Eye (tissue), 1 donor: ENCODE measurements at places on chromosomes 6 and 20.

DNA sequence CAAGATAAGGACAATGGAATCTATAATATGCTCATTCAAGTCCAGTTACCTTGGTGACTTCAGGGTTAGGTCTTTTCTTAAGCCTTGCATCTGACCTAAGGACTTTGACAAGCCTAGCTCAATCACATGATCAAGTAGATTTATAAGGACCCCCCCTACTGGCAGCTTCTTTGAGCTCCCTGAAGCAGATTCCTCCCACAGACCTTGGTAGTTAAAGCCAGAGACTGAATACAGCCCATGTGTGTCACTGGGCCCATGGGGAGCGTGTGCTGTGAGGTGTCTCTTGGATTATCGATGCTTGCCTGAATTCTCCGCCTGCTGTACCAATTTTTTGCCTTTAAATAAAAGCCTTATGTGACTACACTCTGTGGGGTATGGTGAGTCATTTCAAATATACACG, 372.7 kb upstream of the RGS17 start:
- DNase-seq: peak; percentile 63

DNA sequence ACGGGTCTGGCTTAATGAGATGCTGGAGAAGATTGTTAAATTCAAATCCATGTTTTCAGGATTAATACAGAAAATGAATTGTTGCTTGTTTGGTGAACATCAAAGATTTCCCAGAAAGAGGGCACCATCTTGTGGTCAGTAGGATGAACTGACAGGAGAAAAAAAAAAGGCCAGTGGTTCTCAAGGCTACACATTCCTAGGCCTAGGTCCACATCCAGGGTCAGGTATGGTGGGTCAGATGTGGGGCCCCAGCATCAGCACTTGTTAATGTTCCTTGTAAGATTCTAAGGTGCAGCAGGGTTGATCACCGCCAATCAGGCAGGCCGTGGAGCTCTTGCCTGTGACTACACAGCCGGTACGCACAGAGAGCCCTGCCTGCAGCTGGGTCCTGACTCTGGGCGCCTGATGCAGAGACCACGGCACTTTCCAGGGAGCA, 34.0 kb upstream of the FOXO3 start:
- DNase-seq: peak; percentile 72

DNA sequence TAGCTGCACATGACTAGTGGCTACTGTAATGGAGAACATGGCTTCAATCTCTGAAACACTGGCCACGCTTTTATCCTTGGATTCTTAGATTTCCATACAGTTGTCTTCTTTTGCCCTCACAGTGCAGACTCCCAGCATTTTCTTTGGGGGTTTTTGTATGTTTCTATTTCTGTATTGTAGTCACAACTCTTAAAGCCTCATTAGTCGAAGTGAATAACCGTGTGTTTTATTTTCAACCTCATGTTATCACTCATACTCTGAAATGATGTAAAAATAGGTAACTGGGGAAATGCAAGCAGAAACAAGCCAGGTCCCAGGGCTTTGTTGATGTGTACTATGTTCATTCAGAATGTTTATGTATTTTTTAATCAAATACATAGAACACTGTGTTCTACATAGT, 162.9 kb downstream of the JARID2 start:
- no peak for DNase-seq

DNA sequence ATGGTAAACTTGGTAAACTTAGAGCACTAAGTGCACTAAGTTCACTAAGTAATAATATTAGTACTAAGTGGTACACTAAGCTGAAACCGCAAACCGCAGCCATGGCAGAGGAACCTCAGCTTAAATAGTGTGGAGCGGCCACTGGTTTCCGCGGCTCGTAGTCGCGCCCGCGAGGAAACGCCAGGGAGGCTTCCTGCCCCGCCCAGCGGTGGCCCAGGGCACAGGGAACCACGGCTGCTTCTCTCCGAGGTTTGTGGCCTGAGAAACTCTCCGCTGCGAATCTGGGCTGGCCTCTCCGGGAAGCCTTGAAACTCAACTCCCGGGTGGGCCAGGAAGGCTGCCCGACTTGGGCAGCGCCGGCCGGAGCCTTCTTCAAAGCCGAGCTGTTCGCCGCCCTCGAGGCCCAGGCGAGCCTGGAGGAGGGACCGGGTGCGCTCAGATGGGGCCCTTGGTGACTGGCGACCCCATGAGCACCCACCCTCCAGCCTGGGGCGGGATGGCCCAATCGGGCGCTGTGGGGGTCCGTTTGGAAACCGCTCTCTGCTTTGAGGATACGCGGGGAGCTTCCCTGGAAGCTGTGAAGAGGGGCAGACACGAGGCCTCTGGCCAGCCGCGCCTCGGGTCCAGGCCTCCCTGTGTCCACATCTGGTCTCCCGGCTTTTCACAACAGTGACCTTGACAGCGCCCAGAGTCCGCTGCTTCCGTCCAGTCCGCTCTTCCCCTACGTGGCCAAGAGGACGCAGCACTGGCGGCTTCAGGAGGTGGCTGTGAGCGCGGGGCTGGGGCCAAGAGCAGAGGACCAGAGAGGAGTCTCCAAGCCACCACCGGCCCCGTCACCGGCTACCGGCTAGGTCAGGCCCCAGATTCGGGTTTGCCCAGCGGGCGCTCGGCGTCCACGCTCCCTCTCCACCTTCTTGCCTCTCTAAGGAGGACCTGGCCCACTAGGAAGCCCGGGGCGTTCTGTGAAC, 25.4 kb upstream of the HLA-E start:
- peak; percentile 39 for DNase-seq

DNA sequence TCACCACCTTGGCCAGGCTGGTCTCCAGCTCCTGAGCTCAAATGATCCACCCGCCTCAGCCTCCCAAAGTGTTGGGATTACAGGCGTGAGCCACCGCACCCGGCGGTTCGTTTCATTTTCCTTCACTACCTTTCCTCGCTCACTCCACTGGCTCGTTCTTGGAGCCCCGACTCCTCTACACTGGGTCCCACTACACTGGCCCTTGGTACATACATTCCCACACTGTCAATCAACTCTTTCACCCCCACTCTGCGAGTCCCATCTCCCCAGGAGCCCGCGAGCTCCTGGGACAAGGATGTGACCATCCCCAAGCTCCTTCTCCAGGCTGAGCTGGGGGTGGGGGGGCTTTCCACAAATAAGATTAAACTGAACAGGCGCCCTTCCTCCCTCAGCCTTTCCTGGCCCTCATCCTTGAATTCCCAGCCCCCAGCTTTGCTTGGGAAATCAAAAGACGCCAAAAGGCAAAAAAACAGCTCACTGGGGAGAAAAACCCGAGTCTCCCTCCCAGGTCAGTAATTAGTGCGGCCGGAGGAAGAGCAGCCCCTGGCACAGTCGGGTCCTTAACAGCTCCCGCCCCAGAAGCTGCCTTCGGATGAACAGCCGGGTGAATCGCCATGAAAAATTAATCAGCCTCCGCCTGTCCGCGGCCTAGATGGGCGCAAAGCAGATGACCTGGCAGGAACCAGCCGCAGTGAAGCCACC, 42.8 kb upstream of the LY86 start:
- DNase-seq: no peak

DNA sequence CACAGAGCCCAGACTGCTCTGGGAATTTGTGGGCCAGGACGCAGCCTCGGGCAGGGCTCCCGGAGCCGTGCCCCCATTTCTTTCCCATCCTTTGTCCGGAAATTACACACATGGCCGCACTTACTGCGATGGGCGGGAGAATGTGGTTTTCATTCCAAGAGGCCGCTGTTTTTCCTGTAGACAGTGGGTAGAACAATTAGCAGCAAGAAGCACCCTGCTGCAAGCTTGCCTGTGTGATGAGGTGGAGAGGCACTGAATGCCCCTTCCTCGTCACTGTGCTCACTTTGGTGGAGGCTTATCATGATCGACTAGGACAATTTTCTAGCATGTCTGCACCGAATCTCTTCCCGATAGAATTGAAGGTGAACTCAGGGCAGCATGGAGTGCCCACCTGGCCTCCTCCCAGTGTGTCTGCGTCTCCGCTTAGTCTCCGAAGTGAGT, 102.8 kb downstream of the DACT2 start:
- peak; percentile 95 for DNase-seq

DNA sequence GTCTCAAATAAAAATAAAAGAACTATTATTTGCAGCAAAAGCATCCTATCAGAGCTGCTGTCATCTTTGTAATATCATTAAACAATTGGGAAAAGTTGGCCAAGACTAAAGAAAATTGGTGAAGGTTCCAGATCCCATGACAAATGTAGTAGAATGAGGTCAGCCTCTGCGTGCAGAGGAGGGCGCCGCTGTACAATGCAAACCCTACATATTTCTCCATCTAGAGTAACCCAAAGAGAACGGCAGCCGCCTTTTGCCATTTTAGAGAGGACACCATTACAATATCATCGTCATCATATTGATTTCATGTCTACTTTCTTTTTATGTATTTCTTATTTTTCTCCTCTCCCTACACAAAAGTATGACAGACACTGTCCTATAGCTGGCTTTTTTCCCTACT, 59.5 kb downstream of the ZMYND8 start:
- no peak for DNase-seq

DNA sequence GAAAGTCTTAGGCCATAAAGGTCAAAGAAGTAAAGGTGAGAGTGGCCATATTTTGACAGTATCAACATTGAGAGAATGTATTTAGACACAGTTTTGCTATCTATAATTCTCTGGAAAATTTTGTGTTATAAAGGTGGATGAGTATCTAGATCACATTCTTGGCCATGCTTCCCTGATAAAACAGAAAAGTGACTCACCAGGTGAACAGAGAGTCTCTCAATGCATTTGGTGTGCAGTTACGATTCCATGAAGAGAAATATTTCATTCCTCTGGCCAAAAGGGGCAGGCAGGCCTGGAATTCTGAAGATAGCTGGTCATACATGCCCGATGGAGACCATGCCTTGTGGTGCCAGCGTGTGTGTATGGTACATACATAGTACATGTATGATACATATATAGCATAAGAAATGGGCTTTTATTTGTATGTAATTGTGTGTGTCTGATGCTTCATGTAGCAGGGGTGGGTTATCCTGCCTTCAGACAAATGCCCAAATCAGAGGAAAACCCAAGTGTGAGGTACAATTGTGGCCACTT, 164.0 kb downstream of the SOBP start:
- no peak for DNase-seq

DNA sequence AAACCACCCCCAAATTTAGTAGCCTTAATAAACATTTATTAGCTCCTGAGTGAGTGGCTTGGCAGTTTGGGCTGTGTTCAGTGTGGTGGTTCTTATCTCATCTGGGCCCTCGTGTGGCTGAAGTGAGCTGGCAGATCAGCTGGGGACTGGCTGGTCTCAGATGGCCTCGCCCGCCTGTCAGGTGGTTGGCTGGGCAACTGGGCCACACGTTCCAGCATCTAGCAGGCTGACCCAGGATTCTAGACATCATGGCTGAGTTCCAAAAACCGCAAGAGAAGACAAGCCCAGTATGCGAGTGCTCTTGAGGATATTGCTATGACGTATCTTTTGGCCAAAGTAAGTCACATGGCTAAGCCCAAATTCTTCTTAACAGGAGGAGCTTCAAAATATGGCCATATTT, 28.9 kb downstream of the EIF2S2 start:
- no peak for DNase-seq

GRCh38 chr6:128491100-128491581, 29.3 kb downstream of the PTPRK start:
- peak; percentile 51 for DNase-seq

DNA sequence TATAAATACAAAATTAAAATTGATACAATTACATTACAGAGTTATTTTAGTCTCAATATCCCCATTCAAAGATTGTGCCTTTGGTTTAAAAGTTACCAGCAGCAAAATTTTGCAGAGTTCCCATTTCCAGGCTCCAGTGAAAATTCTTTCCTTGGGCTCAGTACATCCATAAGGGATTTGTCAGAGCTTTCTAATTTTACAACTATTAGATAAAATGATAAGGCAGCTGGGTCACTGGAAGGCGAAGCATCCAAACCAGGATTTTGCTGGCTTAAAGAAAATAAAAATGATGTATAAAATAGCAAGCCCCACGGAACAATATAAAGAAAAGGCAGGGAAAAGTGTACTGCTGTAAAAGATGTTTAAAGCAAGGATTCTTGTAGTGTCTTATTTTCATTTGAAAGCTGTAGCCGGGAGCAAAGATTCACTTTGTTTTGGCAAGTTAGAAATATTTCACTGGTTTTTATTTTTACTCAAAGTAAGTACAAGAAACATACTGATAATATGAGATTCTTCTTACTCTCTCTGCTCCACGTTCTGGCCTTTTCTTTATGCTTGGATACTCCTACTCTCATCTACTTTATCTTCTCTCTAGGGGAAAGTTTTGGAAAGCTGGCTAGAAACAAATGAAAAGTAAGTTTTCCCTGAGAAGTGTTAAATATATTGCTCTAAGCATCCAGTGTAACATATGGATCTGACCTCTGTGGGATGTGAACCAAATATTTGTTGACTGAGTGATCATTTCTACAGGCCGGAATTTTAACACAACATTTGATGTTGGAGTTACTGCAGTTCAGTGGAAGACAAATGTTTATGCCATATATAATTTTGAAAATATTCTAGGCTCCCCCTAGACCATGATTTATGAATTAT, 488.4 kb downstream of the PHF3 start:
- no peak for DNase-seq

DNA sequence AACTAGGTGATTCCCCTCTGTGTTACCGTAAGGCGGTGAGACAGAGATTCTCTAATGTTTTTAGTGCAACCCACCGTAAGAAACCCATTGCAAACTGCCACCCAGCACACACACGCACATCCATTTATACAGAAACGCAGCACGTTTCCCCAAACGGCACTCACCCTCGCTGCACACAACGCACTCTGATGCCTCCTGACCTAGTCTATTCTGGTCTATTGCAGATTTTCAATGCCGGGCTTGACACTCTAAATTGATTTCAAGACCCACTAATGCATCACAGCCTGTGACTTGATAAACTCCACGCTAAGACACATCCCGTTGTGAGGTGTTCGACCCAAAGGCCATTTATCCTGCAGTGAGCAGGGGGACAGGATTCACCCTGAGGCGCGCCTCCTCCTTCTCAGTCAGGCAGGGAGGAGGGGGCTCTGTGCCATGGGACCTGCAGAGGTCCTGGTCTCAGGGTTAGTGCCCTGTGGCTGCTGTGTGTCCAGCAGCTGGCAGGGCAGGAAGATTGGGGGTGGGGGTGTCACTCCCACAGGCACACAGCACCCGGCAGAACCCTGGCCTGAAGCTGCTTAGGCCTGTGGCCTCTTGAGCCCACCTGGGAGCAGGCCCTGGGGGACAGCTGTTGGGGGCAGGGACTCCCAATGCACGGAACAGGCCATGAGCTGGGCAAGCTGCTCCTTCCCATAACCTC, 335.6 kb downstream of the PREX1 start:
- DNase-seq: peak; percentile 56

- peak; percentile 74 for DNase-seq
Observed at GRCh38 chr6:14500809-14501208, 383.2 kb downstream of the CD83 start.

GRCh38 chr20:63617092-63617875, 9.6 kb downstream of the GMEB2 start:
- DNase-seq: no peak

GRCh38 chr6:129046526-129046925, 163.6 kb downstream of the LAMA2 start:
- no peak for DNase-seq

GRCh38 chr6:24720131-24720603, 1.2 kb upstream of the C6orf62 start:
- no peak for DNase-seq

- no peak for DNase-seq
Observed at GRCh38 chr20:33689493-33689892, 3.3 kb upstream of the E2F1 start.

GRCh38 chr6:45364466-45364865, 13.3 kb downstream of the SUPT3H start:
- no peak for DNase-seq
